Activated CD4-positive, alpha-beta T cell treated with anti-CD3 and anti-CD28 coated beads for 24 hours (primary cell): ENCODE measurements at places on chromosomes 1 and 21.
A peak's percentile ranks its signal among the peaks of the same experiment; 100 is the strongest.

DNA sequence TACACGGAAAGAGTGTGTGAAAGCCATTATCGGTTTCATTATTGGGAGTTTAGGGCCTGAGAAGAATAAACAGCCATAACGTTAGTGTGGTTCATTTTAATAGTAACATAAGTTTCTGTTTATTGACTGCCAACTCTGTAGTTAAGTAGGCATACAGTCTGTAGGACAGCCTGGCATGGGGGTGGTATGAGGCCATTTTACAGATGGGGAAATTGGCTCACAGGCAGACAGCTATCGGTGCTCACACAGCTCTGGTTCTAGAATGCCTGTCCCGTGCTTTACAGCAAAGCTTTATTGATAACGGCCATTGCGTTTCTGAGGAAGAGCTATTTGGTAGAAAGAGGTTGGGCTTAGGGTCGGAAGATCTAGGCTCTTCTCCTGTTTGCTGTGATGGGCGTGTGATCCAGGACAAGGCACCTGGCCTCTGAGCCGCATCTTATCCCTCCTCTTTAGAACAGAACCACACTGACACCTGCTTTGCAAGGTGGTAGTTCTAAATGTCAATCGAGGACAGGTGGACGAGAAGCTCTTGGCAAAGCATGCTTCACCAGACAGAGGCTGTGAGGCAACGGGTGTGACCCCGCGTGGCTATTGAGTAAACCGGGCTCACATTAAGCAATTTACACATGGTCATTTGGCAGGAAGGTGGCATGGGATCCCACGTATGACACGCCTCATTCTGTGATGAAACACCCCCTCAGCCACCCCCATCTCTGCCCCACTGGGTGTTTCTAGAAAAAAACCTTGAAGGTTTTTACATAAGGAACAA, 14.9 kb downstream of the ETS2 start:
- no peak for DNase-seq

DNA sequence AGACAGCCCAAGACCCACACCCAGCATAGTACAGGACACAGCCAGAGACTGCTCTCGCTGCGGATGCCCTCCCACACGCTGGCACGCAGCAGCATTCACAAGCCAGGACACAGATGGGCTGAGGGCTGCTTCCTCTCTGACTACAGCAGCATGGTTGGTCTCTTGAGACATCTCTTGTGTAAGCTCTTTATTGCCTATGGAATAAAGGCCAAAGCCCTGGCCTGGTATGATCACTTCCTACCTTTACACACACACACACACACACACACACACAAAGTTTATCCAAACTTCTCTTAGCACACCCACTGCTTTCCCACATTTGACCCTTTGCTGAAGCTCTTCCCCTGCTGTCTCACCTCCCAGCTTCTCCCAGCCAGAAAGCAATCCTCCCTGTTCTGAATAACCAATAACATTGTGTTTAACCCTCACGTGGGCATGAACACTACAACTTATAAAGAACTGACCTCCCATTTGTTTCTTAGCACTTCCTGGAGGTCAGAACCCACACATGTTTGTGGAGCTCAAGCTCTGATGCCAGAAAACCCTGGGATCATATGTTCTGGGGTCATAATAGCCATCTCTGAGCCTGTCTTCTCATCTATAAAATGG, 1.2 kb upstream of the LUZP1 start:
- DNase-seq: no peak

- no peak for DNase-seq
Measured at GRCh38 chr1:85822696-85823095, 114.5 kb upstream of the ZNHIT6 start.

- DNase-seq: peak; percentile 6
Measured at GRCh38 chr1:158793604-158794003, 12.6 kb upstream of the OR6N2 start.

DNA sequence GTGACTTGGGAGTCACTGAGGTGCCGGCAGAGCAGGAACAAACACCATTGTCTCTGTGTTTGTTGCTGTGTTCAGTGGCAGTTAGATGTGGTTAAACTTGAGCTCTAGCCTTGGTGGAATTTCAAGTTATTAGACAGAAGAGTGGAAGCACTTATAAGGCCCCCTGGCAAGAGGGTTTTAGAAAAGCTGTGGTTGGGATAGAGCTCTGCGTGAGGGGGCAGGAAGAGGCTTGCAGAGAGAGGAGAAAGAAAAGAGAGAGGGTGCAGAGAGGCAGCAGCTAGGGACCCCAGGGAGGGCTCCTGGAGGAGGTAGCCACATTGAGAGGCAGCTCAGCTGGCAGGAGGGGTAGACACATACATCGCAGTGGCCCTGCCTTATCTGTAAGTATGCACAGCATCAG, 128.2 kb downstream of the GALNT2 start:
- DNase-seq: no peak

- no peak for DNase-seq
Measured at GRCh38 chr1:1916851-1917251, 1.8 kb downstream of the CALML6 start.

GRCh38 chr1:91148641-91149069, 126.8 kb upstream of the ZNF644 start:
- no peak for DNase-seq

GRCh38 chr21:44708866-44709425, 2.4 kb downstream of the TSPEAR start:
- no peak for DNase-seq

DNA sequence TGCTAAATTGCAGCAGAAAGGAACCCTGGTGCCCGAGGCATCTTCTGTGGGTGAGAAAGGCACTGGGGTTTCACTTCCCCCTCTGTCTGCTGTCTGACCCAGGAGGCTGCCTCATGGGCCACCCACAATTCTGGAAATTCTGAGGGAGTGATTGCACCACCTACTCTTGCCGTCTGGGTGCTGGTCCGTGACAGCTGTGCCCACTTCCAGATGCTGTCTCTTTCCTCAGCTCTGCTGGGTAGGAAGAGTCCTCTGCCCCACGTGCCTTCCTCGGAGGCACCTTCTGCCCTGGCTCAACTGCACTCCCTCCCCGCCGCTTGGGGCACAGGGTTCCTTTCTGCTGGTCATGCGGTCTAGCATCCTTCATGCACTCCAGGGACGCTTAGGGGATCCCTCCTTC, 96.3 kb downstream of the ARHGEF10L start:
- DNase-seq: no peak

GRCh38 chr1:50438945-50439344, 15.7 kb upstream of the DMRTA2 start:
- DNase-seq: no peak

DNA sequence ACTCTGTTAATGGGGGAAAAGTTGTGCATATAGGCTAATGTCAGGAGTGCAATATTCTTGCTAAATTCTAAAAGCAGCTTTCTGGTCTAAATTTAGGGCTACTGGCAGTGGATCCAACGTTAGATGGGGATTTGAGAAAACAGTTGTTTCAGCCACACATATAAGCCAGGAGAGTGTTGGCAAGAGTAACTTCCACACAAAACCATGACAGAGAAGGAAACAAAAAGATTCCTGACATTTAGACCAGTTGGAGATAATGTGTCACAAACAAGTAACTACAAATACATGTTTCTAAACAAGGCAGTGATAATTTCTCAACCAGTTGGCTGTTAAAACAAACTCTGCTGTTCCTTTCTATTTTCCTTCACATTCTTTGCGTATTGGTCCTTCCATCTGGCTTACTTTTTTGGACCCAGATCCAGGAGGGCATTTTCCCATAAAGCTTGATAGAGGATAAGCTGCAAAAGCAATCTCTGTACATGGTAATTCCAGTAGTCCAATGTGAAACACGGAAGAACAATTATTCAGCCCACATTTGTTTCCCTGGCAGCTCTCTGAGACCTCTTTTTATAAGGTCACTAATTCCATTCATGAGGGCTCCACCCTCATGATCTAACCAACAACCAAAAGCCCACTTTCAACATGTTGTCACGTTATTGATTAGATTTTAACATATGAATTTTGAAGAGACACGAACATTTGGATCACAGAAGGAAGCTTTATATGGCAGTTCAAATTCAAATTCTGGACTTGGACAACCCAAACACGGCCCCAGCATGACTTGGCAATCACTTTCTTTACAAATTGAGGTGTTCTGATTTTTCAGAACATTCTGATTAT, 1888.6 kb downstream of the MRPL39 start:
- DNase-seq: no peak

GRCh38 chr21:25292396-25292795, 314.9 kb downstream of the MRPL39 start:
- DNase-seq: no peak

DNA sequence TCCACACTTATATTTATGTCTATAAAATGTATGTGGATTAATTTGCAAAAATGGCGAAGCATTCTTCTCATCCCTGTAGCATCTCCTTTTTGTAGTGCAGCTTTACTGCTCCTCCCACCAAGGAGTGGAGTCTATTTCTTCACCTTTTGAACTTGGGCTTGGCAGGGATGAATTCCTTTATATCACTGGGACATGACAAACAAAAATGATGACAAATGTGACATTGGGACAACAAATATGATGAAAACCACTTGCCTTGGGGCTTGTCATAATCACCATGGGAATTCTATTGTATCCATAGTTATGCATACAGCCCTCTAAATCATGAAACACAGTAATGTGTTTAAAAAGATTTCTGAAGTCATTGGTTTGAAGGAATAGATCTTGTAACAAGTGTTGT, 155.0 kb downstream of the TNFSF18 start:
- DNase-seq: no peak

DNA sequence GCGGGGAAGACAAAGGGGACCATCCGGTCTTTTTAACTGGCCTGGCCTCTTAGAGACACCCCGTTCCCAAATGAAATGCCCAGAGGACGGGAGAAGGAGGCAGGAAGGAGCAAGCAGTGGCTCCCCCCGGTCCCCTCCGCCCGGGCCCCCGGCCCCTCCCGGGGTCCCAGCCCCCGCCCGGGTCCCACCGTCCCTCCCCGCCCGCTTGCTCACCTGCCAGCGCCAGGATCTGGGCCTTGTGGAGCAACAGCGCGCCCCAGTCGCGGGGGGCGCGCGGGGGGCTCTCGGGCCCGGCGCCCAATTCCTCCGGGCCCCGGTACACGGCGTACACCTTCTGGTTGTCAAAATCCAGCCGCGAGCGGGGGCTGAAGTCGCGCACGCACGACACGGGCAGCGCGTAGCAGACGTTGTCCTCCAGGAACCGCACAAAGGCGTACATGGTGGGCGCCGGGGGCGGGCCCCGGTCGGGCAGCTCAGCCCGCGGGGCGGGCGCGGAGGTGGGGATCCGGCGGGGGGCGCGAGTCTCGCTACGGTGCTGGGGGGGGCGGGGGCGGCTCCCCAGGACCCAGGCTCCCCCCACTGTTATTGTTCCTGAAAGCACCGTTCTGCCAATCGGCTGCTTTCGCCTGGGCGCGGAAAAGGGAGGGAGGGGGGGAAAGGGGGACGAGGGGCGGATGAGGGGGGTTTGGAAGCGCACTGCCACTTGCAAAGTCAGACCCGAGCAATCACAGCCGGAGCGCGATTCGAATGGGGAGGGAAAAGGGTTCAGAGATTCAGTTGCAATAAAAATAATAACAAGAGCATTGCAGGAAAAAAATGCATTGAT, at the start of gene BEND5:
Gene BEND5 (minus strand): TSS at position 499 of the 826 bp plus-strand sequence. CDS start 60 bp downstream, at position 439.
- peak; percentile 30 for DNase-seq

- DNase-seq: no peak
Measured at GRCh38 chr1:220999872-221000863, 120.9 kb downstream of the HLX start.

GRCh38 chr21:33789697-33790096, 125.9 kb downstream of the ATP5PO start:
- DNase-seq: no peak

DNA sequence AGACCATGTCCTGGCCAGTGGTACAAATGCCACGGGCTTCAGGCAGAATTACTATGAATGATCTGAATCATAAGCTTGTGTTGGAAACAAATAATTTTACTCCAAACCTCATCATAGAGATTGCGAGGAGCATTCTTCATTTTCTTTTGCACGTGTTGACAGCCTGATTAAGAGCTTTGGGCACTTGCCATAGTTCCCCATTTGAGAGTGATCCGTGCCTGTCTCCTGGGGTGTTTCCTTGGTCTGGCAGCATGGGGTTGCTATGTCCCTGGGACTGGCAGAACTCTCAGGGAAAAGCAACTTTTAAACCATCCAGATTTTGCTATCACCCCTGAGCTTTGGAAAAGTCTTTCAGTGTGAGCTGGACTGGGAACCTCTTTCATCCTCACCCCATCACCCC, 54.3 kb upstream of the KCNJ6 start:
- DNase-seq: no peak

DNA sequence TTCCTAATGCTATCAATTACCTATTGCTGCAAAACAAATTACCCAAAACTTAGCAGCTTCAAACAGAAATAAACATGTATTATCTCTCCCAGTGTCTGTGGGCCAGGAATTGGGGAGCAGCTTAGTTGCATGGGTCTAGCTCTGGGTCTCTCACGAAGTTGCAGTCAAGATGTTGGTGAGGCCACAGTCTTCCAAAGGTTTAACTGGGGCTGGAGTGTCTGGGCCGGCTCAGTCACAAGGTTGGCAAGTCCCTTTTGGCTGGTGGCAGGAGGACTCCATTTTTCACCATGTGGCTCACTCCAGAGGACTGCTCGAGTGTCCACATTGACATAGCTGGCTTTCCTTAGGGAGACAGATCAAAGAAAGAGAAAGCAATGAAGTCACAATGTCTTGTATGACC, 5.0 kb upstream of the LRP8 start:
- DNase-seq: no peak

DNA sequence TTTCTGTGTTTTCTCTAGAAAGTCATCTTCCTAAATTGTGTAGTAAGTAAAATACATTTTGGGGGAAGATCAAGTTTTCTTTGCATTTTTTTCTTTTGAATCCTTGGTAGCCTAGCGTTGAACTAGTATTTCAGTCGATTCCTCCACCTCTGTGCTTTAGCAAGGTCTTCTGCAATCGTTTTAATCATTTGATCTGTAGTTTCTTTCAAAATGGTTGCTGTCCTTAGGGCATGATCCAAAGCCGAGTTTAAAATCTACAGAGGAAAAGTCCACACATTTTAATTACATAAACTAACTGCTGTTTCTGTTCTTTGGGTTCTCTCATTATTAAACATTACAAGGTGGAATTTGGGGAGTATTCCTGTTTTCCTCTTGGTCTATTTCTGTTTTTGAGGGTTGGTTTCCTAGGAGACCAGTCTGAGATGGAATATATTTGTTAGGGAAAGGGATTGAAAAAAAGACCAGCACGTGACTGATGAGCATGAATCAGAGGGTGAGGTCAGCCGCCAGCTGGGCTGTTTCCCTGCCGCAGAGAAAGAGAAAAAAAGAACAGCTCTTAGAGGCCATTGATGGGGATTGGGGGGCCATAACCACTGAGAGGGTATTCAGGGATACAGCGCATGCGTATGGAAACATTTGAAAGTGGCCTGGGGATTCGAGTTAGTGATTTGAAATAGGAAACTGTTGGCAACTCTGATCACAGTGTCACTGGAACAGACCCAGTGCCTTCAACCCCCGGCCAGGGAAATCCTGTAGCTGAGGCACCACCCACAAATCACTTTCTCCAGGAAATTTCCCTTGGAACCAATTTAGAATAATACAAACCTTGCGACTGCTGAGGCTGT, 40.6 kb downstream of the AKNAD1 start:
- no peak for DNase-seq

DNA sequence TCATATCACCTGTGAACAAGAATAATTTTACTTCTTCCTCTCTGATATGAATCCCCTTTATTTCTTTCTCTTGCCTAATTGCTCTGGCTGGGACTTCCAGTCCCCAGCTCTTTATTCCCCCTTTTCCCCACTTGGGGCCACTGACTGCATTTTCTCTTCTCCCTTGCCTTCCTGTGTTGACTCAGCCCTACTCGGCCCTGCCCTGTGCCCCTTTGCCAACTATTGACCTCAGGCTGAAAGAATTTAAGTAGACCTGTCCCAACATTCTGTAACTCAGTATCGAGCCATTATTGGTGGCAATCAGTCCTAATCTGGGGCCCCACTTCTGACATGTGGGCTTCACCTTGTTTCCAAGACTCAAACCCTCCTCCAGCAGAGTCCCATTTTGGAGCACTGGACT, 60.6 kb upstream of the STUM start:
- no peak for DNase-seq
